Transverse colon (tissue), 4 donors: ENCODE measurements at places on chromosomes 3 and 15. TPM values are rescaled to one million over a fixed set of nuclear protein-coding genes. Genes with fewer than 3 reads are reported as not detected.

The GPR62 gene
- total RNA-seq, result not detected

The C3orf22 gene
- not detected for total RNA-seq

The PLSCR4 gene
- 19.7 TPM for total RNA-seq

The LXN gene
- 25.1 TPM for total RNA-seq

The GOLGA8N gene
- total RNA-seq, result 18.7 TPM

The TP63 gene
- not detected for total RNA-seq

The TM4SF4 gene
- total RNA-seq, result 0.95 TPM

The TGFBR2 gene
- total RNA-seq, result 120 TPM

The GHSR gene
- total RNA-seq, result not detected
